ENCODE measurements at places on chromosomes 11 and 22.

GRCh38 chr22:47954107-47954506 is 1191.7 kb downstream of the TBC1D22A start:
- DNase-seq = no peak

GRCh38 chr11:128158860-128159259 is 428.5 kb downstream of the ETS1 start:
- DNase-seq = no peak

DNA sequence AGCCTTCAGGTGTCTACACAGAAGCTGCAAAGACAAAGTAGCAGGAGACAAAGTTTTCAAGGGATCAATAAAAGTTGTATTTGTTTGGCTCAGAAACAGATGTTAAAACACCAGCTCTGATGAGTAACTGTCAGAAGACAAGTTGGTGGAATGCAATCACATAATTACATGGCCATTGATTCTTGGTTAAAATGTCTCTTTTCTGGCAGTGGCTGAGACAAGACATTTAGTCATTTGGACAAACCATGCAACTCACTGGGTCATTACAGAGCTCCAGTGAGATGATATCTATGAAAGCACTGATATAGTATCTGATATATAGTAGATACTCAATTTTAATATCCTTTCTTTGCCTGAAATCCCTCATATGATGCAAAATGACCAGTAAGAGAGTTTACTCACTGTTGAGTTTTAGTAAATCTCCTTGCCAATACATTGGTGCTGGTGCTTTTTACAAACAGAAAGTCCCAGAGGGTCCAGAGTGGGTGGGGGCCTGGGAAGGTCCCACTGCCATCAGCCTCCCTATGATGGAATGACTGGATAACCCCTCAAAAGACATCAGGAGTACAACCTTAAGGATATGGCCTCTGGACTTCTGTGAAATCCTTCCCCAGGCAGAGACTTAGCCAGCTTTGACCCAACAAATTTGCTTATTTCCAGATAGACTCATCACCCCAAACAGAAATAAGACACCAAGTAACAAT is 95.0 kb downstream of the SLC1A2 start:
- no peak for DNase-seq

GRCh38 chr22:22424210-22424800 is 84.2 kb downstream of the ZNF280B start:
- no peak for DNase-seq

GRCh38 chr22:18994056-18994455 is 58.0 kb upstream of the PRODH start:
- DNase-seq = no peak

DNA sequence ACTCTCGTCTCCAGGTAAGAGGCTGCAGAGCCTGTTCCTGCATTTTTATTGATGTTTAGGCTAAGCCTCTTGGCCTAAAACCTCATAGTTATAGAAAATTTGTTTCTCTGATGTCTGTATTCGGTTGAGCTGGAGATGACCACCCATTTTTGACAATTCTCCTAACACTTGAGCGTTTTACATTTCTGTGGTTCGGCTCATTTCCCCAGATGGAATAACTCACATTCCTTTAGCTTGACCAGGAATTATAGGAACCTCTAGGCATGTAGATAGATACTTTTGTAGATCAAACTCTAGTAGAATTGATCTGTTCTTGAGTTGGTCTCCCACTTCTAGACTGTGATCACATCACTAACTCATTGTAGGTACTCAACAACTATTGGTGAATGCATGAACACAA is 172.6 kb upstream of the CADM1 start:
- DNase-seq = no peak

DNA sequence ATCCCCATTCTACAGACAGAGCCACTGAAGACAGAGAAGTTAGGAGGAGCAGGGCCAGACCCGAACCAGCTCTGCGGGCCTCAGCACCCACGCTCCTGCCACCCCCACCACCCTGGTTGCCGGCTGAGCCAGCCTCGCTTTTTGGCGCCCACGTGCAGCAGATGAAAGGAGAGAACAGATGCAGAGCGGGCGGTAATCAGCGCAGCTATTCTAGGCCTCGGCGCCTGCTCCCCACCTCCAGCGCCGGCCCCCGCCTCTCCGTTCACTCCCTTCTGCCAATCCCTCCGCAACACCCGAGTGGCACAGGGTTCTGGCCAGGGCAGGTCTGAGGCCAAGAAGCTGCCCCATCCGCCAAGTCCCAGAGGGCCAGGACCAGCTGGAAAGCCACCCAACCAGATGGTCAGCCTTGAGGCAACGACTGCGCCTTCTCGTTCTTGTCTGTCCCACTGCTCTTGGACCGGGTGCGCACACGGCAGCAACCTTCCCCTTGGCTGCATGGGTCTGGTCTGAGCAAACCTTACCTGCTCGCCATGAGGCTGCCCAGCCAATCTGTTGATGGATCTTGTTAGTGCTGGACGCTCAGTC is 16.8 kb downstream of the DNAL4 start:
- DNase-seq = no peak

DNA sequence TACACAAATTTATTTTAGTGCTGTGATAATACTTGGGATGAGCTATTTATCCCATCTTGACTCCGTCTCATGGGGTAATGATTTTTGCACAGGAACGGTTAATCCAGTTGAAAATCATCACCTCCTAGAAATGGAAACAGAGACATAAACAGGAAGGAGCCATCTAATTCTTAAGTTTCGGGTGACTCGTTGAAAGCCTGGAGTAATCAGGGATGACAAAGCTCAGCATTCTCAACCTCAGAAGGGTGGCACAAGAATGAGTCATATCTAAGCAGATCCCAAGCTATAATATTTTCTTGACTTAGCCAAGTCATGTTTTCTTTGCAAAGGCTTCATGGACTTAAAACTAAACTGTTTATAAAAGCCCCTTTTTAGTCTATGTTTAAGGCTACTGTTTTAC is 280.8 kb upstream of the CCDC90B start:
- no peak for DNase-seq

- no peak for DNase-seq
These were observed 35.5 kb upstream of the CCDC188 start for GRCh38 chr22:20186183-20186870.

DNA sequence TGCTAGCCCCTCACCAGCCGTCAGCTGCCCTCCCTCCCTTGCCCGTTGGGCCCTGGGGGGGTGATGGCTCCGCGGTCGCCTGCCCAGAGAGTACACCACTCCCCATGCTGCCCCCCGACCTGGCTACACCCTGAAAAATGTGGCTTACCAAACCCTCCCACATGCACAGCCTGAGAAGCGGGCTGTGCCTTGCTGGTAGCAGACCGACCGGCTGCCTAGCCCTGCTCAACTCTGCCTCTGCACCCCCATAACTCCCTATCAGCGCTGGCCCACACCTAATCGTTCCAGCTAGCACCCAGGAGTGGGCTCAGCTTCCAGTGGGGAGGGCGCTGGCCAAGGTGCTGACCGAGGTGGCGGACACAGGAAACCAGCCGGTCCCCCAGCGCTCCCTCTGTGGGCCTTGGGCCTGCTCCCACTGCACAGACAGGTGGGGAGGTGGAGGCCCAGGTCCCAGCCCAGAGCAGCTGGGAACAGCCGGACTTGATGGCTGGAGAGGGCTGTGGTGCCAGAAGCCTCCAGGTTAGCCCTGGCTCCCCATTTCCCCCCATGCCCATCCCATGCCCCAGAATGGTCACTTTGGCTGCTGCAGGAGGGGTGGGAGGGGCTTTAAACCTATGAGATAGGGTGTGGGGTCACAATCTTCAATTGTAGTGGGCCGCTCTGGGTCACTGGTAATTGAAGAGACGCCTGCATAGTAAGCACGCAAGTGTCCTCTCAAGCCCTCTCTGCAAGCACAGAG is 32.1 kb upstream of the PRODH start:
- no peak for DNase-seq

DNA sequence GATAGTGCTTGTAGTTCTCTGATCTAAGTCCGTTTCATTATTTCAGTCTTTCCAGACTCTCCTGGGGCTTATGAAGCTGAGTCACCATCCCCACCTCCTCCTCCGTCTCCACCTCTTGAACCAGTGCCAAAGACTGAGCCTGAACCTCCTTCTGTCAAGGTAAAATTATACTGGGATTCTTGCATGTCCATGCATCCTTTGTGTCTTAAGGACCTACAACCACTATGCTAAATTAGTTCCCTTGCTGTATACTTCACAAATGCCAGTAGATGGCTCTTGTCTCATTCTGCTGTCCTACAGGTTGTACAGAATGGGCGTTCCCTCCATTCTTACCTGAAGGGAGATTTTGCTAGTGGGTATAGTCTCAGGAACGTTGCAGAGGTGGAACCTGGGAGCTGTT is 42.2 kb downstream of the POLD3 start:
- DNase-seq = no peak

- DNase-seq = no peak
These were observed 64.9 kb downstream of the DEPDC5 start for GRCh38 chr22:31818481-31819392.

- DNase-seq = no peak
These were observed 8.1 kb upstream of the TOP3B start for GRCh38 chr22:21990445-21991303.

DNA sequence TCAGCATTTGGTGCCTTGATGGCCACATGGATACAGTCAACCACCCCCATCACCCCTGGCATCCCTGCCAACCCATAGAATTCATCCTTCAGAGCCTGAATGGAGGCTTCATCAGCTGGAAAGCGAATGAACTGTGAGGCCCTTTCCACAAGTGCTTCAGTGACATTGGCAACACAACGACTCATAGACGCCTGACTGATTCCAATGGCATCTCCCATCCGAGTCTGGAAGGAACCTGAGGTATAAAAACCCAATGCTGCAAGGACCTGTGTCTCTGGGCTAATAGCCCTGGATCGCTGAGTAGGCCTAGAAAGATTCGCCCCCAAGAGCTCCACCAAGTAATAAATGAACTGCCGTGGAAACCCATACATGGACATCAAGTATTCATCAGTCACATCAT is 1.3 kb downstream of the HARBI1 start:
- DNase-seq = no peak

- DNase-seq = no peak
These were observed 150.1 kb upstream of the CTSC start for GRCh38 chr11:88487646-88488045.

DNA sequence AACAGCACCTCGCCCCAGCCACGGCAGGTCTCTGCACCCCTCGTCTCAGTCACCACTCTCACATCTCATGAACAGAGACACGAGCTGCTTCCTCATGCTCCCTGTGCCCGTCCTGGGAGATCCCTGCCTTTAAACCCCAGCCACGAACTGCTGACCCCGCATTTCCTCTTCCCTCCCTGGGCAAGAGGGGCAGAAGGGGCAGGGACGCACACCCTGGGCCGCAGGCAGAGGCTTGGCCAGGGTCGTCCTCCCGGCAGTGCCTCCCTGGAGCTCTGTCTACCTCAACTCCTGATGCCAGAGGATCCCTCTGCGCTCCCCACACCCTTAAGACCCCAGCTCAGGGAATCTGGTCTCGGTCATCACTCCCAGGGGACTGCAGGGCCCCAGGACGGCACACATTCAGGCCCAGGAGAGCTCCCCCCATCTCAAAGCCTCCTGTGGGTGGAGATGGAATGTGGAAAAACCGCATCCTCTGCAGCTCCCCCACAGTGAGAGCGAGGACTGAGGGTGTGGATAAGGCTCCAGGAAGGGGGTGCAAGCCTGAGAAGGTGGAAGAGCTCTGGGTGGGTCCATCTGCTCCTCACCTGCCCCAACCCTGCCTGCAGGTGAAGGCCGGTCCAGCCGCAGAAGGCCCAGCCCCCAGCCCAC is 1.2 kb downstream of the BID start:
- DNase-seq = no peak

GRCh38 chr11:67307545-67308001 is 4.2 kb downstream of the SSH3 start:
- no peak for DNase-seq

- no peak for DNase-seq
These were observed 47.9 kb downstream of the KCNQ1OT1 start for GRCh38 chr11:2651826-2652271.

DNA sequence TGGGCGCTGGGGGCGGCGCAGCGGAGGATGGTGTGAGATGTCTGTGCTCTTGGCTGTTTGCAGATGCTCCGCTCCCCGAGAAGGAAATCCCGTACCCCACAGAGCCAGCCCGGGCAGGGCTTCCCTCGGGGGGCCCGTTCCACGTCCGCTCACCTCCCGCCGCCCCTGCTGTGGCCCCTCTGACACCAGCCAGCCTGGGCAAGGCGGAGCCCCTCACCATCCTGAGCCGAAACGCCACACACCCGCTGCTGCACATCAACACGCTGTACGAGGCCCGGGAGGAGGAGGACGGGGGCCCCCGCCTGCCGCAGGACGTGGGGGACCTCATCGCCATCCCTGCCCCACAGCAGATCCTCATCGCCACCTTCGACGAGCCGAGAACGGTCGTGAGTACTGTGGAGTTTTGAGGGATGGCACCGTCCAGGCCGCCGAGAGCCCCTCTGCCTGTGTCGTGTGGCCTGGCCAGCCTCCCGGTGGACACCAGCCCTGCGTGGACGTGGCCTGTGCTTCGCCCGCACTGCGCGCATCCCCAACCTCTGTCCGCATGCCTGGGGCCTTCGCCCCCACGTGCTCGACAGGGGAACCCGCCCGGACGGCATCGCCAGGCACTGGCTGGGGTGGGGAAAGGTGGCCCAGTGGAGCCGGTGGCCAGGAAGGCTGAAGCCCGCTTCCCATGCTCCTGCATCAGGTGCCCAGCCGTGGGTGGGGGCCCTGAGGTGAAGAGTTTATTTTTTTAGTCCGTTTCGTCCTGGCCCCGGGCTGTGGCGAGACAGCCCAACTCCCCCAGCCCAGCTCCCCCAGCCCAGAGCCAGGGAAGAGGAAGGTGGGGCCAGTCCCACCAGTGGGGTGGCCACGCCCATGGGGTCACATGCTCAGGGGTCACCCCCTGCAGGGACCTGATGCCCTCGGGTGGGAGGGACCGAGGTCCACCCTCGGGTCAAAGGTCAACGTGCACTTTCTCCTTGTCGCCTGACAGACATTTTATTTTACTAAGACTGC is 6.5 kb upstream of the TRABD start:
- no peak for DNase-seq

GRCh38 chr11:66858186-66858938 is 1.5 kb downstream of the LRFN4 start:
- DNase-seq = no peak

DNA sequence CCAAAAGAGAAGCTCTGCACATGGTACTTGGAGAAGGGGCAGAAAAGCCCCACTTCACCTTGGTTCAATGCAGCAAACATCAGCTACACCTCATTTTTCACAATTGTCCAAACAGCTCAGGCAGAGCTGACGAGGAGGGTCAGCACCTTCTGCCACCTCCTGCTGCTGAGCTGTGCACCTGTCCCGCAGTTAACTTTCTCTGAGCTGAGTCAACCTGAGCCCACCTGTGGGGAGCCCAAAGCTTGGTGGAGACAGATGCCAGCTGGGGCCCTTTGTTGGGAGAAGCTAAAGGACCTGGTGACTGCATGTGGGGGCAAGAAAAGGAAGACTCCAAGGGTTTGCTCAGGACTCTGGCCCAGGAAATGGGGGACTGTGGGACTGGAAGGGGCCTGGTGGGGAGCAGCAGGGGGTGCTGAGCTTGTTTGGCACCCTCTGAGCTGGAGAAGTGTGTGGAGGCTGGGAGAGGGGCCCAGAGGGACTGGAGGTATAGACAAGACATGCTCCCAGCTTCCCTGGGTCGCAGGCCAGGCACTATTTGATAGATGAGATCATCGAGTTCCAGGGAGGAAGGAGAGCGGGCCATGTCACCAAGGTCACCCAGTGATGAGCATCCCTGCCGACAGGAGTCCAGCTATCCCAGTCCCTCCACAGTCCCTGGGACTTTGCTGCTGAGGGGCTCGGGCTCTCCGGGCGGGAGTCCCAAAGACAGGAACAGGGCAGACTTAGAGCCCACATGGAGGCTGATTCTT is 53.5 kb downstream of the KCNJ4 start:
- DNase-seq = no peak
